ENCODE measurements at places on chromosomes 4 and X.

GRCh38 chr4:158805635-158806471 is 37.0 kb downstream of the FNIP2 start:
- no peak for DNase-seq

- DNase-seq = no peak
These were observed 19.5 kb upstream of the C4orf54 start for GRCh38 chr4:99677161-99677560.

GRCh38 chrX:154734061-154734781 is 16.7 kb downstream of the GAB3 start:
- peak; percentile 35 for DNase-seq

DNA sequence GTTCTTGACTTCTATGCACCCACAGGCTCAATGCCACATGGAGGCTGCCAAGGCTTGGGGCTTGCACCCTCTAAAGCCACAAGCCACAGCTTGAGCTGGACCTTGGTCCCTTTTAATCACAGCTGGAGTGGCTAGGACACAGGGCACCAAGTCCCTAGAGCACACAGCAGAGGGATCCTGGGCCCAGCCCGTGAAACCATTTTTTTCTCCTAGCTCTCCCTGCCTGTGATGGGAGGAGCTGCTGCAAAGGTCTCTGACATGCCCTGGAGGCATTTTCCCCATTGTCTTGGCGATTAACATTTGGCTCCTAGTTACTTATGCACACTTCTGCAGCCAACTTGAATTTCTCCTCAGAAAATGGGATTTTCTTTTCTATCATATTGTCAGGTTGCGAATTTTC is 410.9 kb downstream of the GRID2 start:
- DNase-seq = no peak

DNA sequence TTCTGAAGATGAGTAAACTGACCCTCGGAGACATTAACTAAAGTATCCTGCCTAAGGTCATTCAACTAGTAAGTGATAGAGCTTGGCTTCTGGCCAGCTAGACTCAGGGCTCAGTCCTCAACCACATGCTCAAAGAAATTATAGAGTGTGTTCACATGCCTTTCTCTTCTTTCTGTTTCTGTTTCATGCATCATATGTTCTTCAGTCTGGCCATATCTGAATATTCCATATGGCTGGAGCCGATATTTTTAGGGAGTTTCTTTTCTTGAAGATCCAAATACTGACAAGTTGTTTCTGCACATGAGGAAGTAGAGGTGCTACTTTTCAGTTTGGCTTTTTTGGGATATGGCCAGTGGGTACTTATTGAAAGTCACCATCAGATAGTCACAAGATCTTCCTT is 44.9 kb downstream of the MMRN1 start:
- DNase-seq = no peak

DNA sequence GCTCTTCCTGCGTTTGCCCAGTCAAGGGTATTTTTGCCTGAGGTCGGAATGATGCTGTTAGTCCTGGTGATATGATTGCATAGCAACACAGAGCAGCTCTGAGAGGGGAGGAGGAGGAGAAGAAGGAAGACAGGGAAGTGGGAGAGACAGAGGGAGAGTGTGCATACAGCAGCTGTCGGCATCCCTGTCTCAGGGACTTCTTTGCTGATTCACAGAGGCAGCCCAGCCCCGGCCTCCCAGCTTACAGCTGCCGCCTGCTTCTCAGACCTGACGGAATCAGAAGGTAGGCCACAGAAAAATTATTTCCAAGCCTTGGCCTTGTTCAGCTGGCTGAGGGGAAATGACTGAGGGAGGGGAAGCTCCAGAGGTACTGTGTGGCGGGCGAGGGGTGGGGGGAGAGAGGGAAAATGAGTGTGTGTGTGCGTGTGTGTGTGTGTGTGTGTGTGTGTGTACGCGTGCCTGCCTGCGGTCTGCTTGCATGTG is 319 bp downstream of the DRP2 start:
- no peak for DNase-seq

- DNase-seq = no peak
These were observed 41.9 kb upstream of the SLC4A4 start for GRCh38 chr4:71296945-71297344.

GRCh38 chr4:17309567-17310268 is 202.2 kb downstream of the QDPR start:
- no peak for DNase-seq

DNA sequence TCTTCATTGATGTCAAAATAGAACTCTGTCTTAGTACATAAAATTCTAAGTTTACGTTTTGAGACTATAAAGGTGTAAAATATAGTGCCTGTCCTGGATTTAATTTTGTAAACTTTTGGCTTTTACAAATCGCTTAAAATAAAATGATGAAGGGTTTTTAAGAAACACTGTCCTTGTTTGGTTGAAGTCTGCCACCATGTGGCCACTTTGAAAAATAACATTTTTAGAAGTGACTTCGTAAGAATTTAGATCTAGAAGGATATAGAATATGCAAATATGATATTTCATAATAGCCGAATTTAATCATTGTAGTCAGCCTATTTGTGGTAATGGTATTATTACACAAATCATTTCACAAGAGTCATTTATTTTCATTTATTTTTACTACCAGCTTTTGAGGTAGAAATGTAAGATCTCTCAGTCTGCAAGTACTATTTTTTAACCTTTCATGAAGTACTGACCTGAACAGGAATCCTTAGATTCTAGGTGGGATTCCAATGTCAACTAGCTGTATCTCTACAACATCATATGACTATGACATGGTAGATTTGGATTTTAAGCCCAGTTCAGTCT is 31.0 kb upstream of the FAT4 start:
- DNase-seq = no peak

DNA sequence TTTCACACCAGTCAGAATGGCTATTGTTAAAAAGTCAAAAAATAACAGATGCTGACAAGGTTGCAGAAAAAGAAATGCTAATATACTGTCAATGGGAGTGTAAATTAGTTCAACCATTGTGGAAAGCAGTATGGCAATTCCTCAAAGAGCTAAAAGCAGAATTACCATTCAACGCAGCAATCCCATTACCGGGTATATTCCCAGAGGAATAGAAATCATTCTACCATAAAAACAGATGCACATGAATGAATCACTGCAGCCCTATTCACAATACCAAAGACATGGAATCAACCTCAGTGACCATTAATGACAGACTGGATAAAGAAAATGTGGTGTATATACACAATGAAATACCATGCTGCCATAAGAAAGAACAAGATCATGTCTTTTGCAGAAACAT is 243.0 kb downstream of the STPG2 start:
- DNase-seq = no peak

DNA sequence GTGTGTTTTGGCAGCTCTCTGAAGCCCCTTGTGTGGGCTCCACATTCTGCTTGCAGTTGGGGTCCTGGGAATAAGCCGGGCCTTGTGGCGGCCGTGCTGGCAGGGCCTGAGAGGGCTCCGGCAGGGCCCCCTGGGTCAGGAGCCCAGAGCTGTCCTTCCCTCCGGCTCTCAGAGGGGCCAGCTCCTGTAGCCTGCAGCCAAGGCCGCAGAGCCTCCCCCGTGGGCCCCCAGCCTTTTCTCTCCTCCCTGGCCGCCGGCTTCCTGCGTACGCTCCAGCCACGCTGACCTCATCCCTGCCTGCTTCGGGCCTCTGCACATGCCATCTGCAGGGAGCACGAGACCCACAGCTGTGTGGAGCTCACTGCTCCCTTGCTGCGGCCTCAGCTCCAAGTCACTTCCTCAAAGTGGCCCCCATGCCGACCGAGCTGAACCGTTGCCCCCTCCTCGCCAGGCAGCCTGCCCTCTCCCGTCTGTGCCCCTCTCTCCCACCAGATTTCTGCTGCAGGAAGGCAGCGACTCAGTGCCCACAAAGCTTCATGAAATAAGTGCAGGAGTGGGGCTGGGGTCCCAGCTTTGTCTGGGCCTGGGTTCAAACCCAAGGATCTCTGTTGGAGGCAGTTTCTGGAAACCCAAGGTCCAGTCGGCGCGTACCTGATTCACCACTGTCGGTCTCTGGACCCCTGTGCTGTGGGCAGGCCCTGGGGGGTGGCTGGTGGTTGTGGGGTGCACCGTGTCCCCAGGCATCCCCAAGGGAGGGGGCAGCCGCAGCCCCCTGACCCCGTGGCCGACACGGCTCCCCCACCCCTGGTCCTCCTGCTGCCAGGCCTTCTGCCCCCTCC is 57.1 kb upstream of the NKX1-1 start:
- DNase-seq = no peak

DNA sequence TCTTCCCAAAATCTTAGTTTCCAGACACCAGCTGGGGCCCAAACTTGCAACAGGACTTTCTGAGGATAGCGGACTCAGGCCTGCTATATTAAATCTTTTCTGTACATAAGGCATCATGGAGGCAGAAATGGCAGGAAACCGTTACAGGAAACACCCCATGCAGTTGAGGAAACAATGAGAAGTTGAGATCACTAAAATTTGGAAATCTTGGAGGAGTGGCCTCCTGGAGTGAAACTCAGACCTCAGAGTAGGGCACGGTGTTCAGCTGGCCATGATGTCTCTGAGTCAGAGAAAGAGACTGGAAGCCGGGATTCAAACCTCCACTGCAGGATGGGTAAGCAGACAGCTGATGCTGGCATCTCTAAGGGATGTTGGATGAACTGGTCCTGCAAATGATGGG is 372.6 kb upstream of the CTSO start:
- DNase-seq = no peak

- no peak for DNase-seq
These were observed 347.8 kb downstream of the ANK2 start for GRCh38 chr4:113397114-113397701.

DNA sequence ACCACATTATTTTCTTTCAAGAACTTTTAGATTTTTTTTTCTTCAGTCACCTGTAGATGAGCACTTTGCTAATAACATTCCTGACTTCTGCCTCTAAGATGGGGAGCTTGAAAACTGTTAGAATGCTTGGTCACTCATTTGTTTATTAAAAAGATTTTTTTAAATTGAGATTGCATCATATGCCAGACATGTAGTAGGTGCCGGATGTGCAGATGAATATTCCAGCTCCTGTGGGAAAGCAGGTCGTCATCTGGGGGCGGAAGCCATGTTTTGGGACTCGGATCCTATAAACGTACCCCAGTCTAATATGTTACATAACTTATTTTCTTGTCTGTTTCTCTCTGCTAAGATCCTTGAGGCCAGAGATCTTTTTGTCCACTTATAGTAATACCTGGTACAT is 236.8 kb downstream of the ARHGAP10 start:
- no peak for DNase-seq

DNA sequence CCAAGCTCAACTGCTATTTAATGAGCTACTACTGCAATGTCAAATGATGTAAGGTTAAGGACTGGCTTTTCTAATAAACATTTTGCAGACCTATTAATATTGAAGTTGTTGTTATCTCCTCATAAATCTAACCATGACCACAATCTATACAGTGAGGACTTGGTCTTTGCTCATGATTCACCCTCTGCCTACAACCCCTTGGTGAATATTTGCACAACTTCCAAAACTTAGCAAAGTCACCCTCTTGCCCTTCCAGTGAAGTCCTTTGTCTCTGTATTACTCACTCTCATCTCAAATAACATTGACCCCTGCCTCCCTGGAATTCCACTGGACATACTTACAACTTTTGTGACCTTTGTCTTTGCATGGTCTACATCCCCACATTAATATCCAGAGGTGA is 204.5 kb downstream of the KCNIP4 start:
- DNase-seq = no peak

GRCh38 chr4:140776556-140776955 is 20.4 kb upstream of the TBC1D9 start:
- no peak for DNase-seq

- DNase-seq = no peak
These were observed 47.5 kb downstream of the PKD2 start for GRCh38 chr4:88054901-88055300.

DNA sequence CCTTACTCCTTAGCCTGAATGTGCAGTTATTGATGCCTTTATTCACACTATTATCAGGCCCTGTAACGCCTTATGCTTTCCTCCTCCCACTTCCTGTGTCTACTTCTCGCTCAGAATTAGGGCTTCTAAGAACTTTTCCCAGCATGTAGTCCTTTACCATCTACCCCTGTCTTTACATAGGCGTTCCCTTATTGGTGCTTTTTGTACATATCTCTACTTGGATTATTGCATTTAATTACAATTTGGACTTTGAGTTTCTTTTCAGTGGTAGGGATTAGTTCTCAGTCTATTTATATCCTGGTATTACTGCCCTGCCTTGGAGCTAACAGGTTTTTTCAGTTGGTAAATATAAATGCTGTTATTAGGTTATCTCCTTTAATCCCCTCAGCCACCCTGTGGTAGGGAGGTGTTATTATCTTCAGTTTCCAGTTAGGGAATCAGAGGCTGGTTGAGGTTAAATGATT is 84.0 kb downstream of the RBPJ start:
- no peak for DNase-seq

DNA sequence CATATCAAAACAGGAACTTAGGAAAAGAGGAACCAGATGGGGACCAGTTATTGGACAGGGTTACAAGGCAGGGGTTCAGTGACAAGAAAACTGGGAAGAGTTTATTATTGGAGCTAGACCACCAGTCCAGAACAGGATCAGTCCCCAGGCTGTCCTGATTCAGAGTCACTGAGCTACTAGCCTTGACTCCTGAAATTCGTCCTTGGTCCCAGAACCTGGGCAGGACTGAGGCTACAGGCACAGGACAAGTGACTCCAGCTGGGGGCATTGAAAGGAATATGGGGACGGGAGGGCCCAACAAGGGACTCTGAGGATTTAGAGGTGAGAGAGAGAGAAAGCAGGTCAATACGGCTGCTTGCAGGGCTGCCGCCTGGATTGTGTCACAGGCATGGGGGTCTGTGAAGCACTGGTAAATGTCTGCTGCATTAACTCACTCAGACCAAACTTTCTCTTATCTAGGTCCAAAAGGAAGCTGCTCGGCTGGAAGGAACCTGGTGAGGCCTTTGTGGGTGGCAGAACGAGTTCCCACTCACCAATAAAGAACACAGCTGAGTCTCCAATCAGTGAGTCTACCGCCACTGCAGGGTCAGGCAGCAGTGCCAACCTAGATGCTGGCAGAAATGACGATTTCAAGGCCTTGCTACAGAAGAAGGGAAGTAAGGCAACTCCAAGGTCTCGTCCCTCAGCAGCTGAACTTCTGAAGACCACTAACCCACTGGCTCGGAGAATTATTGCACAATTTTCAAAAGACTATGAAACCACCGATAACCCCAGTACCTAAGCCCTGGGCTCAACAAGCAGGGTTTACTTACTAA is 11.3 kb upstream of the RTL5 start:
- no peak for DNase-seq

DNA sequence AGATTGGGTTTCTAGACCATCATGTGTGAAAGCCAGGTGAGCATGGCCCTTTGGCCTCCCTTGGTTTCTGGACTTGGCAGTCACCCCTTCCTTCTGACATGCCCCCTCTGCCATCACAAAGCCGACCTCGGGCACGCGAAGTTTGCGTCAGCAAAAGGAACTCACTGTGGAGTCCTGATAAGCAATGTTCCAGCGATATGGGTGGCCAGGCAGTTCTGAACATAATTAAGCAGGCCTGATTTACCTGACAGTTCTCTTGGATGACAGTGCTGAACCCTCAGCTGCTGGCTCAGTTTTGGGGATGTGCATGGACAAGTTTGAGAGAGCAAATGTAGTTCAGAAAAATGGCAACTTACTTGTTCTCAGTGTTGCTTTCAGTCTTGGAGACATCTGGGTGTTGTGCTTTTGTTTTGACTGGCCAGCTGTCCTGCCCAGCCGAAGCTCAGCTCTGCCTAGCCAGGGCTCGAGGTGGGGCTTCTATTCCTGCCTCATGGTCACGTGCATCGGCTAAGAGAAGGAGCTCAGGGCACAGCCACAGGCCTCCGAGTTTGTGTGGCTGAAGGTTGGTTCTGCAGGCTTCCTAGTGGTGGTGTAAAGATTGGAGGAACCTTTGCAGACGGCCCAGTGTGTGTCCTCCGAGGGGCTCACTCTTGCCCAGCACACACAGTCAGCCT is 78.3 kb downstream of the CLDN34 start:
- DNase-seq = no peak

GRCh38 chr4:174578366-174578765 is 56.1 kb upstream of the HPGD start:
- DNase-seq = no peak
